ENCODE measurements at places on chromosomes 2 and 18. TPM values are rescaled to one million over a fixed set of nuclear protein-coding genes. Genes with fewer than 3 reads are reported as not detected.

The KCMF1 gene
- 96.1 TPM for total RNA-seq

The ERMN gene
- 7.4 TPM for total RNA-seq

The GAD1 gene
- 0.76 TPM for total RNA-seq

The PSMA8 gene
- 1.3 TPM for total RNA-seq

GRCh38 chr18:78736015-78736690, 243.5 kb upstream of the SALL3 start:
- DNase-seq: no peak

GRCh38 chr18:75478996-75479880, 51.7 kb upstream of the SMIM21 start:
- no peak for DNase-seq

- DNase-seq: no peak
These were observed 12.3 kb downstream of the CEP192 start for GRCh38 chr18:13003466-13003896.

- no peak for DNase-seq
These were observed 10.2 kb downstream of the ACKR3 start for GRCh38 chr2:236579746-236580315.

DNA sequence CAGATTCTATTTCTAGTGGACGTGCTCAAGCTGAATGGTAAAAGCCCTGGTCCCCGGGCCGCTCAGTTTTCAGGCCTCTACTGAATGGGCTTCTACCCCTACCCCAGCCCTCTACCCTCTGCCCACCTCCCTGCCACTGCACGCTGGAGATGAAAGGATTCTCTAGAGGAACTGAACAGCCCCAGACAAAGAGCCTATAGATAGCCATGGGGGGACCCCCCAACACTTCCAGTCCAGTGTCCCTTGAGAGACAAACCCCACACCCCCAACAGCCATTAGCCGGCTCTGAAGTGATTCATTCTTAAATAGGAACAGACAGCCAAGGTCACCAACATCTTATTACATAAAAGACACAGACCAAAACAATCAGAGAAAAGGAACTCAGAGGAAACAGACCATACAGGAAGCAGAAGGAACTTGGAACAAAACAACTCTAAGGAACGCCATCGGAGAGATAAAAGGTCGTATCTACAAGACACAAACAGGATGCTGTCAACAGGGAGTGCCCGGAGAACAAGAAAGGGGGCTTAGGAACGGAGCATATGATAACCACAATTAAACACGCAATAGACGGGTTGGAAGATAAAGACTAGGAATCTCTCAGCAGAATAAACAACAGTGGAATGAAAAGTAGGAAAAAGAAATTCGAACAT, 23.5 kb downstream of the TMEM37 start:
- DNase-seq: peak; percentile 48

DNA sequence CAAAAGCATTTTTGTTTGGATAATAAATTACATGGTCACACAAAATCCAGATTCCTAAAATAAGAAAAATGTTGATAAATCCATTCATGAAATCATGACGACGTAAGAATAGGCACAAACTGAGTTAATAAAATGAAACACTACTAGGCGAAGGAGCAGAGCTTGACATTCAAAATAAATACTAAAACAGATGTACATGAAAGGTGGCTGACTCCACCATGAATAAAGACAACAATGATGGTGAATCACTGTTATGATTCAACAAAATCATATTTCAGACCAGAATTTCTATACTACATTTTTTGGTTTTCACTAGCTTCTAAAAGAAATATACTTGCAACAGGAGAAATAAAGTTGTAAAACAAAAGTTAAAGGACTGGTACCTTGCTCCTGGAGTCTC, 122.0 kb upstream of the RNU4ATAC start:
- no peak for DNase-seq

DNA sequence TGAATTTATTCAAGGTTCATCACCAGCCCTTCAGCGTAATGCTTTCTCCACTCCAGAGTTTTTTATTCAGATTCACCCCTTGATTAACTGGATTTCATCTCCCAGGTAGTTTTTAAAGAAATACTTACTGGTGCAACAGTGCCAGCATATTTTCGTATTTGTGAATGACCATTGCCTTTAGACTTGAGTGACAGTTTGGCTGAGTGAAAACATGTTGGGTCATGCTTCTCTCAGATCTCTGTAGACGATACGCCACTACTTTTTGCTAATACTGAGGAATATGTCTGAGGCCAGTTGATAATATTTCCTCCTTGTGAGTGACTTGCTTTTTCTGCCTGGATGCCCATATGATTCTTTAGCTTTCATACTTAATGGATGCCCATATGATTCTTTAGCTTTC, 51.5 kb downstream of the CYP26B1 start:
- DNase-seq: no peak

DNA sequence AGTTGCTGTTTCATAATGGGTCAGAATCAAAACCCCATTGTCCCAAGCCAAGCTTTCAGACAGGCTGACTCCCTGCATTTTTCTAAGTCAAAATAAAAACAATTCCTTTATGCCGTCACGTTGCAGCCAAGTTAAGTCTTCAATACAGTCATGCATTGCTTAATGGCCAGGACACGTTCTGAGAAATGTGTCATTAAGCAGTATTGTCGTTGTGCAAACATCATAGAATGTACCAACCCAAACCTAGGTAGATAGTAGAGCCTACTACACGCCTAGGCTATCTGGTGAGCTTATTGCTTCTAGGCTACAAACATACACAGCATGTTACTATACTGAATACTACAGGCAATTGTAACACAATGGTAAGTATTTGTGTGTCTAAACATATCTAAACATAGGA, 160.4 kb upstream of the FOSL2 start:
- DNase-seq: no peak

- no peak for DNase-seq
These were observed 20.0 kb downstream of the LRRFIP1 start for GRCh38 chr2:237647176-237648015.
